ENCODE measurements at places on chromosomes 11 and 22.
A peak's percentile ranks its signal among the peaks of the same experiment; 100 is the strongest.

GRCh38 chr11:113932788-113933187 lies 28.2 kb downstream of the HTR3B start:
- no peak for DNase-seq

- no peak for DNase-seq
These were observed 36.3 kb upstream of the JAM3 start for GRCh38 chr11:134032501-134033091.

- peak; percentile 70 for DNase-seq
These were observed 197.2 kb upstream of the PITPNB start for GRCh38 chr22:28116219-28116673.

DNA sequence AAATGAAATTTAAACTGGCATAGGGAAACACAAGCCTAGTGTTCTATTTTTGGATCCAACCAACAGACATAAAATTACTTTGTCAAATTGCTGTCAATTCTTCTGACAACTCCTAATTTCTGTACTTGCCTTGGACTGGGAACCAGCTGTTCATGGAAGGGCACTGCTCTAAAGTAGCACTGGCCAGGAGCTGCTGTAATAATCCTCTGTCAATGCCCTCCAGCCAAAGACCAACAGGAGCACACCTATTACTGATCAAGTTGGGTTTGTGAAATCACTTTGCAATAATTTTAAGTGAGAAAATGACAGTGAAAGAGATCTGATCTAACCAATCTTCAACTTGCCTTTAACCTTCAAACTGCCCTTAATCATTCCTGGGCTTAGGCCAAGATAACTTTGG lies 18.9 kb upstream of the TMEM123 start:
- no peak for DNase-seq

GRCh38 chr22:29004647-29005371 lies 56.8 kb downstream of the C22orf31 start:
- no peak for DNase-seq

GRCh38 chr11:21278840-21279239 lies 609.5 kb downstream of the NELL1 start:
- DNase-seq: no peak

- DNase-seq: no peak
These were observed 5.2 kb upstream of the ZP1 start for GRCh38 chr11:60862171-60862570.

GRCh38 chr11:97888641-97889040 lies 1132.1 kb upstream of the CNTN5 start:
- no peak for DNase-seq

- DNase-seq: no peak
These were observed 14.8 kb downstream of the OR5B3 start for GRCh38 chr11:58391879-58392278.

- DNase-seq: no peak
These were observed 12.5 kb upstream of the TCF20 start for GRCh38 chr22:42282943-42283277.

GRCh38 chr11:1934335-1935155 lies 12.6 kb upstream of the MRPL23 start:
- DNase-seq: no peak

DNA sequence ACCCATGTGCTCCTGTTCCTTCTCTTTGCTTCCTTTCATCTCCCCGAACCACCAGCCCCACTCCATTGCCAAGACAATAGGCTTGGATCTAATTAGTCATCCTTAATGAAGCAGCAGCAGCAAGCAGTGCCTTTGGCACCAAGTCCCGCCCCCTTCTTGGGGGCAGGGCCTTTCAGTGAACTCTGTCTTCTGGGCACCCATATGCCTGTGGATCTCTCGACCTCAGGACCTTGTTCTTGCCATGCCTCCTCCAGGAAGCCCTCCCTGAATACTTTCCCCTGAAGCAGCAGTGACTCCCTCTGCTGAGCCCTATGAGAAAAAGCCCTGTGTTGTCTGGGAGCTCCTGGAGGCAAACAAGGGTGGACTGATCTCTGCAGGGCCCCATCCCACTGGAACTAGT lies 32.1 kb downstream of the ARHGEF17 start:
- DNase-seq: no peak

- no peak for DNase-seq
These were observed 23.5 kb upstream of the EXPH5 start for GRCh38 chr11:108617055-108617454.

- no peak for DNase-seq
These were observed 108.4 kb downstream of the MED15 start for GRCh38 chr22:20615533-20616450.

GRCh38 chr22:32075997-32076760 lies 33.1 kb downstream of the SLC5A1 start:
- no peak for DNase-seq

DNA sequence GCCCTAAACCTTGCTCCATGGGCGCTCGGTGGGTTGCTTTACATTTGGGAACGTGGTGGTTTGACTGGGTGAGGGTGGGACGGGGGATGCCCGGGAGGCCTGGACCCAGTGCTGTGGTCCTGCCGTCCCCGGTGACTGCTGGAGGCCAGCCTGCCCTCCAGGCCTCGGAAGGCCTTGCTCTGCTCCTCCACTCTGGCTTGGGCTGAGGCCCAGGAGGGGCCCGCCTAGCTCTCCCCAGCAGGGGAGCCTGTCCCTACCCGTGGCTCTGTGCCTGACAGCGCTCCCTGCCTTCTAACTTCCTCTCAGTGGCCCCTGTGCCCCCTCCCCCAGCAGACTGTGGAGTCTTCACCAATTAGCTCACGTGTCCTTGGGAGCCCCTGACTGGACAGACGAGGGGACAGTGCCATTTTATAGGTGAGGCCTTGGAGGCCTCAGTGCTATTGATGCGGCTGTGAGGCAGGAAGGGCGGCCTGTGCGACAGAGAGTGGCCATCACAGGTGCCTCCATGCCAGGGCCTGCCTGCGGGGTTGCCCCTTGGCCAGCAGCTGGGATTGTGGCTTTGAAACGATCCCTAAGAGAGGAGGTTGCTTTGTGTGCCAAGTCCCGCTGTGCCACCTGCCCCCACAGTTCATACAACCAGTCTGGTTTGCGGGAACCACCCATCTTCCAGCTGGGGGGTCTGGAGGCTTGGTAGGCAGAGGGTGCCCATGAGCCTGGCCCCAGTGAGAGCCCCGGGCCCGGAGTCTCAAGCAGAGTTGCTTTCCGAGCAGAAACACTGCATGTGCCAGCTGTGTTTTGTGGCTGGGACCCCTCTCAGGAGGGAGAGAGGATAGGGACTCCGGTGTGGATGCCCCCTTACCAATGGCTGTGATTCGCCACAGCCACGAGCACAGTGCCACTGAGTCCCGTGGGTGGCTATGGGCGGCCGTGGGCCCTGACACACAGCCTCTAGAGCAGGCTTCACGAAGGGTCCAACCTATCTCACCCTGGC lies 17.7 kb downstream of the TPCN2 start:
- DNase-seq: no peak

- peak; percentile 34 for DNase-seq
These were observed 81.3 kb downstream of the CLPB start for GRCh38 chr11:72352859-72353551.

DNA sequence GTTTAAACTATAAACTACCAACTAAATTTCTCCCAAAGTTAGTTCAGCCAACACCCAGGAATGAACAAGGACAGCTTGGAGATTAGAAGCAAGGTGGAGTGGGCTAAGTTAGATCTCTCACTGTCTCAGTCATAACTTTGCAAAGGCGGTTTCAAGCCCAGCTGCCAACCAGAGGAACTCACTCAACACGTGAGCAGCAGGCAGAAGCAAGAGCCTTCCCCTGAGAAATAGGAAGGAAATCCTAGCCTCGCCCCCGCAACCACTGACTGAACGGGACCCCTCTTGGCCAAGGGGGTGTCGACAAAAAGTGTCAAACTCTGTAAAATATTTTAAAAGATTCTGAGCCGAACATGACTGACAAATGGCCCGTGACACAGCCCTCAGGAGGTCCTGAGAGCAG lies 4.4 kb upstream of the KRTAP5-9 start:
- no peak for DNase-seq

DNA sequence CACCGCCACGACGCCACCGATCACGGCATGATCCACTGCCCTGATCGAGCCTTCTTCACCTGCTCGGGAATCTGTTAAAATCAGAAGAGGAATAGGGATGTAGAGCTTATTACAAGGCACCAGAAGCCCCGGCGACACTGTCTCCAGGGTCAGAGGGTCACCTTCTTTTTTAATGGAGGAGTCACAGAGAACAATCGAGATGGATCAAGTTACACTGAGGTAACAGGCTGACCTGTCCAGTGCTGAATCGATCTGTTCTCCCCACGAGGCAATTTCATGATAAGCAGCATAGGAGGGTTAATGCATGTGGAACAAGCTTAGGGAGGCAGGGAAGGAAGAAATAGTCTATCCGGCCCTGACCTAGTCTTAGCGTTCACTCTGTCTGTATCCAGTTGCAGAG lies 325.5 kb downstream of the CADM1 start:
- DNase-seq: no peak

GRCh38 chr11:2792381-2793250 lies 92.8 kb upstream of the KCNQ1OT1 start:
- DNase-seq: no peak

DNA sequence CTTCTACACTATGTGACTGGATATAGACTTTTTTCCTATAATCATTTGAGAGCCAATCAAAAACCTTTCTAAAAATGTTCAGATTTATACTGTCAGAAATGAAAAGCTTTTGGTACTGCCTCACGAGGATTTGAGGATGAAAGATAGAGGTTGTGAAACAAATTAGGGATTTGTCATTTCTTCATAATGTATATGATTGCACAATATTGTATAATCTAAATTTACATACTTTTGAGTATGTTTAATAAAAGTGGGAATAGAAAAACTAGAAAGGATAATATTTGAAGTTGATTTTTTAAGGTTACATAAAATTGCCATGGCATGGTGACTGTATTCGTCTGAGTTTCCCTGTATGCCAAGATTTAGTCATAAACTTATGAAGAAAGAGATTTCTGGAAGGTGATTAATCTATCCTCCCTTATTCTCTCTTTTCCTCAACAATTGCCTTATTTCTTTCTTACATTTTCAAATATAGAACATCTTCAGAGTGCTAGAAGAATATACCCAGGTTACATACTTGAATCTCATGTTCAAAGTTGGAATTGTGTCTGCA lies 56.2 kb downstream of the CASP12 start:
- no peak for DNase-seq

GRCh38 chr11:94417386-94417987 lies 16.3 kb upstream of the GPR83 start:
- no peak for DNase-seq

GRCh38 chr22:40487663-40488249 lies 117.4 kb downstream of the SGSM3 start:
- DNase-seq: no peak

DNA sequence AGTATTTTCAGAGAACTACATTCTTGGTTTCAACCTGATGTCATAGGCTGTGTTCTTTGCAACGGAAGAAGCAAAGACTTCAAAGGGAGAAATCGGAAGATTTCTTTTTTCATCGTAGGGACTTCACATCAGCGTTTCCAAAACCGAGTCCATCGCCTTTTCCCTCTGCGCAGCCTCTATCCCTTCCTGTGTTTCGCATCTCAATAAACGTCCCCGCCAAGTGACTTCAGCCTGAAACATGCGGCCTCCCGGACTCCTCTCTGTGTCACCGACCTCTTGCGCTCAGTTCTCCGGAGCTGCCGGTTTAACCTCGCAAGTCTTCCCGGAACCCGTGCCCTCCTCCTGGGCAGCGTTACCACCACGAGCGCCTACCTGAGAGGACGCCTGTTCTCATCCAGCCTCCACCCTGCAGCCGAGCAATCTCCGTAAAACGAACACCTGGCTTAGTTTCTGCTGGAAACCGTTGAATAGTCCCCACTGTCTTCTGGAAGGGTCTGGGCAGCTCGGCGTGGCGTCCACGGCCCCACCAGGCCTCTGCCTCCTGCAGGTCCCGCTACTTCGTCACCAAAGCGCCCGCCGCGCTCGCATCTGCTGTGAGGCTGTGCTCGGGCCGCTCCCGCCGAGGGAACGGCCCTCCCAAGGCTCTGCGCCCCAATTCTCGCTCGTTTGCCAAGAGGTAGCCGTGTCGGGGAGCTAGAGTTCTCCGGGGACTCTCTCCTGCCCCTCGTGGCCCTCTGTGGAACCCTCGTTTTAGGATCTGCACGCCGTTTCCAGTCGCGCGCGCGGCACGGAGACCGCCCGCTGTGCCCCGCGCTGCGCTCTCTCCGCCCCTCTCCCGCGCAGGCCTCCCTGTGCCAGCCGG lies at the start of gene GLB1L3:
TSS of gene GLB1L3 (plus strand) at position 846 of the 862 bp plus-strand sequence. CDS start 362 bp downstream, outside the sequence.
- peak; percentile 60 for DNase-seq

DNA sequence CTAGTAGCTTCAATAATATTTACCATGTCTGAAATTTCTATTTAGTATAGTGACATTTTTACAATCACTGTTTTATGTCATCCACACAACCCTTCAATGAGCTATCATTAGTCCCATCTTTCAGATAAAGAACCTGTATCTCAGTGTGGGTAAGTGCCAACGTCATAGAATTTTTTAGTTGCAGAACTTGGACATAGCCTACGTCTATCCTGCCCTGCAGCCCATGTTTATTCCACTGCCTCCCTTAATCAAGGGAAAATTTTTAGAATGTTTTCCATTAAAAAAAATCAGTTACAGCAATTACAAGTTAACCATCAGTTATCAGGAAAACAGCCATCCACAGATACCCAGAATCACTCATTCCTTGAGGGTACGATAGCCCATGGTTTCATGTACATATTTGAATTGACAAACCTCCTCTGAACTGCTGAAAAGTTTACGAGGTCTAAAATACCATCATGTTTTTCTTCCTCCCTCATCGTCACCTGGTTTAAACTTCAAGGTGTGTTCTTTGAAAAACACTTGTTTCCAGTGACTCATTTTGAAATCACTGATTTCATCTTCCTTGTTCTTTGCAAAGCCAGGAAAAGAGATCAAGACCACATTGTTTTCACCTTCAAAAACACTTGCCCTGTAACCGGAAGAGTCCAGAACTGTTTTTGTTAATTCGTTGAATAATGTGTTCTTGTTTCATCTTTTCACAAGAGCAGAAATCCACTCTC lies 100.9 kb downstream of the FAM76B start:
- no peak for DNase-seq

DNA sequence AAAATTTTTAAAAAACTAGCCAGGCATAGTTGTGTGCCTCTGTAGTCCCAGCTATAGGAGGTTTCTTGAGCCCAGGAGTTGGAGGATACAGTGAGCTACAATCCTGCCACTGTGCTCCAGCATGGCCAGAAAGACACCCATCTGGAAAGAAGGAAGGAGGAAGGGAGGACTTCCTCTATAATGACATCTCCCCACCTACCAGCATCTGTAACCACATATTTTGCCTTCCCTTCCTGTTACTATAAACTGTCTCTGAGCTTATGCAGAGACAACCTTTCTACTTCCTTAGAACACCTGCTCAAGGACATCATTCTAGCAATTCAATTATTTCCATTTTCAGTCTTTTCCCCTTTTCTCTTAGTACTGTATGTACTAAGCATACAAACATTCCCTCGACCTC lies 2.2 kb upstream of the NUP160 start:
- no peak for DNase-seq

DNA sequence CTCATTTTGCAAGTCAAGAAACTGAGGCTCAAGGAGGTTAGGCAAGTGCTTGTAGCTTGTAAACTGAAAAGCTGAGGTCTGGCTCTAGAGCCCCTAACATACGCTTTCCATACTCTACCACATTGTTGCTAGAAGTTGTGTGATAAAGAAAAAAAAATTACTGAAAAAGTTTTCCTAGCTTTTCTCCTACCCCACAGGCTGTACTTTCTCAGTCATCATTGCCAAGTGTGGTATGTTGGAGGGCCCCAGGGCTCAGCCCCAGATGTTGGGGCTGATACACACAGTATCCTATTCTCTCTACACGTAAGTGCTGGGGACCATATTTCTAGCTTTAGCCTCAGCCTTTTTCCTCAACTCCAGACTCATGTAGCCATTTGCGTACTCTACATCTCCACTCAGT lies 16.0 kb downstream of the KREMEN1 start:
- no peak for DNase-seq

- DNase-seq: no peak
These were observed 7.1 kb downstream of the YWHAH start for GRCh38 chr22:31951194-31952093.

- DNase-seq: no peak
These were observed 533.1 kb downstream of the ETS1 start for GRCh38 chr11:128053981-128054931.
